Ascending aorta (tissue), 2 donors: ENCODE measurements at places on chromosomes 11 and 22. TPM values are rescaled to one million over a fixed set of nuclear protein-coding genes. Genes with fewer than 3 reads are reported as not detected.

The CEND1 gene
- not detected for total RNA-seq

The TMEM121B gene
- 0.11 TPM for total RNA-seq

The RAG1 gene
- total RNA-seq = under 0.01 TPM

The FXYD2 gene
- not detected for total RNA-seq

The CBX6 gene
- total RNA-seq = 159 TPM

The CDC45 gene
- total RNA-seq = not detected

The SULT4A1 gene
- total RNA-seq = not detected

The SAA4 gene
- not detected for total RNA-seq

The KRTAP5-2 gene
- total RNA-seq = not detected

The SUSD2 gene
- 51.0 TPM for total RNA-seq

The UPB1 gene
- not detected for total RNA-seq

The SSH3 gene
- total RNA-seq = 30.9 TPM

The CDC42EP1 gene
- total RNA-seq = 100 TPM

The POU2AF1 gene
- 0.11 TPM for total RNA-seq

The FAM180B gene
- total RNA-seq = not detected

The KRTAP5-7 gene
- total RNA-seq = not detected

The ANO3 gene
- 8.2 TPM for total RNA-seq

The KCNJ5 gene
- total RNA-seq = 0.53 TPM
